ENCODE measurements at places on chromosomes 11 and 22. TPM values are rescaled to one million over a fixed set of nuclear protein-coding genes. Genes with fewer than 3 reads are reported as not detected.

DNA sequence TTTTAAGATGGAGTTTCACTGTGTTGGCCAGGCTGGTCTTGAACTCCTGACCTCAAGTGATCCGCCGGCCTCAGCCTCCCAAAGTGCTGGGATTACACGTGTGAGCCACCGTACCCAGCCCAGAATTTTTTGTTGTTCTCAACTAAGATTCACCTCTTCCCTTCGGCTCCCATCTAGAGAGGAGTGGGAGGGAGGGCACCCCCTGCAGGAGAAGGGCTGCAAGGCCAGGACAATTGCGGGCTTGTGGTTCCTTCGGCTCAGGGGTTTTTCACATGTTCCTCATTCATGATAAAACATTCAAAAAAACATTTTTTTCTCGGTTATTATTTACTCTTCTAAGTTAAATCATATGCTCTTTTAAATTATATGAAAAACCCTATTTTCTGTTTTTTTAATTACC, 201.1 kb upstream of the LRRC4C start:
- no peak for ATAC-seq

- ATAC-seq, result no peak
These were observed 4.2 kb downstream of the OVOL1 start for GRCh38 chr11:65790902-65791650.

GRCh38 chr11:122139595-122139866, 23.5 kb upstream of the BLID start:
- no peak for ATAC-seq

DNA sequence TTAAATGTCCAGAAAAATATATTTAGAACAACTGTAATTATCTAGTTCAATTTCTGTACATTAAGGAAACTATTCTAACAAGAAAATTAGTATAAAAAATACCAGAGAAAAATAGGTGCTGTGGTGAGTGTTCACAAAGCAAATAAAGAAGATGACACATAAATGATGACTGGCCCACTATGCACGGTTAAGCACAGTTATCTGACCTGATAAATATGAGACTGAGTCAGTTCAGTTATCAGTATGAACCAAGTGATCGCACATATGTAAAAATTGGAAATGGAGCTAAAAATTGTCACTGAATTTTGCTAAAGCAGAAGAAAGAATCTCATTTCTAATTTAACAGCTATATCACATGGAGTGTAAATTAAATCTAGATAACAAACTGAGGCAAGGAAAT, 18.8 kb upstream of the MAML2 start:
- ATAC-seq, result peak; percentile 45

DNA sequence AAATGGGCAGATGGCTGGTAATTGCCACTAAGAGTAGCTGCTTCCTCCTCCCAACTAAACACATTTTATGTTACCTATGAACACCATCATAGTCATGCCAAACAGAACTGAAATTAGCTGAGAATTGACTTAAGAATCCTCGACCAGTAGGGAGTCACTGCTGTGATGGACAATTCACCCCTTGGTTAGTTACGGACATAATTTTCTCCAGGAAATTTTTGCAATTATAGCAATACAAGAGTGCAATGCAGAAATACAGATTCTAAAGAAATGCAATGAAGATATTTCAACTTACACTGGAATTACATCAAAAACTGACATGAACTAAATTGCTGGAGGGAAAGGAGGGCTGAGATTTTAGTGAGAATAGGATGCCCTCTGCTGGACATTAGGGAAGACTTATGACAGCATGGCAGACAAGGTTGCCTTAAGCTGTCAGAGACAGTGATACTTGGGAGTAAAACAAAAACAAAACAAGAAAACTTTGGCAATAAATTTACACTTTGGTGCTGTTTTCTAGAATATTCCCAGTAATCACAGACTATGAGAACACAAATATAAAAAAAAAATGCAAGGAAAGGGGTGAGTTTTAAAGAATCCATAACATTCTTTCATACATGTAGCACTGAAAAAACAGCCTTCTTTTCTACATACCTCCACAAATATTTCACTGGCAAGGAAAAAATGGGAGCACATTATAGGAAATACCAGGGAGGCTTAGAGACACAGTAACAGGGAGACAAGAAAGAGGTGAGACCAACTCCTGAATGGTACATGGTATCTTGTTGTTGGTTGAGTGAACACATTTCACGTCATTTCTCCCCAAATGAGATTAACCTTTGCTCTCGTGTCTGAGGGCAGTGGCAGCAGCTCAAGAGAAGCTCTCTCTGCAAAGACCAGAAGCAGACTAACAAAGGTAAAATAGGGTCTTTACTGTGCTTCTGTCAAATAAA, 11.2 kb upstream of the PPP2R1B start:
- ATAC-seq, result peak; percentile 85

GRCh38 chr11:62204430-62204829, 4.0 kb upstream of the SCGB2A1 start:
- ATAC-seq, result no peak

SCUBE2 gene
- 0.66 TPM for total RNA-seq
